ENCODE measurements at places on chromosomes 2 and 18.

DNA sequence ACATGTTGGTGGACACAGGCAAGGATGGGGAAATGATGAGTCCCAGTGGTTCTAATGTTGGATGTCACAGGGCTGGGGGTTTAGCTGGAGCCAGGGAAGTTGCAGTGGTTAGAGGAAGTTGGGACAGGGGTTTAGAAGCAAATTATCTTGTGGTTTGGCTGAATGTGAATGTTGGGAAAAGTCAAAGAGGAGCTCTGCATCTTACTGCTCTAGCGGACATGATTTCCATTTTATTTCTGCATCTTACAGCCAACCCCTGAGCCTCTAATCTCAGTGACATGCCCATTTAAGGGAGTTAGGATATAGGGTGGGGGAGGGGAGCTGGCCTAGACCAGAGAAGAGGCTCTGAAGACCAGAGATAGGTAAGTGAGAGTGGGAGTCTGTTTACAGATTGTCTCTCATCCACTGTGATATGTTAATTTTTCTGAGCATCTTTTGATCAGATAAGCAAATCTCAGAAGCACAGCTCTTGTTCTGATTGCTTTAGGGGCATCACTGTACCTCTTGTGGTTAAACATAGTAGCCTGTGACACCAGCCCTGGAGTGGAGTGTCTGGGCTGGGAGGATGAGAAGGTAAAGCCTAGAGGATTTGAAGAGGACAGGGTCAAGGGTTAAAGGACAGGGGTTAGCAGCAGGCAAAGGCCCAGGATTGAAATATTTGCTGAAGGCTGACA lies 43.6 kb downstream of the SETBP1 start:
- no peak for DNase-seq

- DNase-seq: no peak
Measured at GRCh38 chr2:128821010-128821409, 502.3 kb upstream of the HS6ST1 start.

- DNase-seq: no peak
Measured at GRCh38 chr2:102116630-102117471, 25.7 kb upstream of the IL1R1 start.

- DNase-seq: peak; percentile 85
Measured at GRCh38 chr2:188524519-188525113, 232.9 kb downstream of the GULP1 start.

DNA sequence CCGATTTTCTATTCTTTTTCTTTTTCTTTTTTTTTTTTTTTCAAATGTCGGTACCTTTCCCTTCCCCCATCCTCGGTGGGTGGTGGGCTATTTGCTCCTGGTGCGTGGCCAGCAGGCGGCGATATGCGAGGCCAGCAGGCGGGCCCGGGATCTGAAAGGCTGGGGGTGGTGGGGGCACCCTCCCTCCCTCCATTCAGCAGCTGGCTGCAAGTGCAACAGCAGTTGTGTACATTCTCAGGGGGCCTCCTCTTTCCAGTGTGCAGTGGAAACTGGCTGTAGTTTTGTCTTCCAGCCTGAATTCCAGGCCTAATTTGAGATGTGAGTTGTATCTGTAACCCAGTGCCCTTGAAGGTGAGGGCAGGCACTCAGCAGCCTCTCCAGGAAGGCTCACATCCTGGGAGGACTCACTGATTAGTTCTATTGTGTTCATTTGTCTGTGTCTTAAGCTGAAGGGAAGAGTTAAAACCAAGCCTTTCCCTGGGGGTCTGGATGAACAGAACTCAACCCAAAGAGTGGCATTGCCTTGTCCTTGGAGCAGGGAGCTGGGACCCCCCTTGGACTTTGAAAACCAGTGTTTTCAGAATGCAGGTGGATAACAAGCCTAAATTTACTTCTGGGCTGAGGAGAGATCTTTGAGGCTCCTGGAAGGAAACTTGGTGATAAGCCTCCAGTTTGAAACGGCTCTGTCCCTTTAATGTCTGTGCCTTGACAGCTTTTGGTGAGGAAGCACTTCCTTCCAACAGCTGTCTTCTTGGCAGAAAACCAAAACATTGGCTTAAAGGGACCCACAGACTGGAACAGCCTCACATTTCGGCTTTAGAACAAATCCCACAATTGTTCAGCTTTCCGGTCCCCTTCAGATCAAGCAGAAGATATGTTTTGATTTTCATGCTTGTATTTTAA lies 3.3 kb downstream of the MYCN start:
- no peak for DNase-seq

DNA sequence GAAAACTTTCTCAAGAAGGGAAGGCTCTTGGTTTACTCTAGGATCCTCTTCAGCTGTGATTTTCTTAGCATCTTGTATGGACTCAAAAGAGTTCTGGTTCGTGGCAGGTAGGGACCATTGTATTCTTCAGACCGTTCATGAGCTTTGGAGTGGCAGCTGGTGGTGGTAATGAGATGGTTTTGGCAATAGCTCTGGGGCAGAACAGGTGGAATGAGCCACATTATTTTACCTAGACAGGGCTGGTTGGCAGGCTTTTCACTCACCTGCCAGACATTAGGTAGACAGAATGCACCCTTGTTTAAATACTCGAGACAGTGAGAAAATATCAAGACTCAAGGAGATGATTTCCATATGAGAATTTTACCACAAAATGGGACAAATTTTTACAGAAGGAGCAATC lies 26.2 kb upstream of the MGAT5 start:
- DNase-seq: no peak

GRCh38 chr2:127014630-127015029 lies 92.3 kb downstream of the BIN1 start:
- peak; percentile 84 for DNase-seq

DNA sequence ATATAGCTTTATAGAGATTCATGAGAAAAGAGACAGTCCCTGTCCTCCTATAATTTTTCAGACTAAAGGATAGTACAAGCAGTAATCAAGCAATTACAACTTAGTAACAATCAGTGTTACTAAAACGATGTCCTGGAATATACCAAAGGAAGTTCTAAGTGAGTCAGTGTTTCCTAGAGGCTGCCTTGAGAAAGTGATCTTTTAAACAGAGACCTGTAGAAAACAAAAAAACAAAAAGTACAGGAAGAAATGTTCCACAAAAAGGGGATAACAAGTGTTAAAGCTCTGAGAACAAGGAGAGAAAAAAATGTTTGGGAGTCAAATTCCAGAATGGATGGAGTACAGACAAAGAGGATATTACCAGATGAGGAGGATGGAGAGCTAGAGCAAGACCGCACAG lies 556.4 kb downstream of the ERBB4 start:
- DNase-seq: peak; percentile 10

DNA sequence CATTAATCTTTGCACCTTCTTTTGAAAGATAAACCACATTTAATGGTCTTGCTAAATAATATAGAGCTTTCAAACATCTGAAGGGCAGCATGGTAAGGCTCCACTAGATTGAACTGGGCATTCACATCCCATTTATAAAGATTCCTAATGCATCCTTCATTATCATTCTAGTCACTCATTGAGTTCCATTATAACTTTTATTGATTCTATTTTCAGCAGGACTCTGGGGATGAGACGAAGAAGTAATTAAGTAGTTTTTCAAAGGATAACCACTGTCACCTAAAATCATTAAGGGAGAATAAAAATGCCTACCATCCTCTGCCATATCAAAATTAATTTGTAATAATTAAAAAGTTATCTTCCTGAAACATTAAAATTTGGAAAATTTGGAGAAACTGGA lies 60.2 kb upstream of the CTNNA2 start:
- DNase-seq: no peak

GRCh38 chr2:191304939-191305875 lies 60.0 kb downstream of the MYO1B start:
- peak; percentile 78 for DNase-seq

GRCh38 chr2:154457286-154457685 lies 241.2 kb upstream of the KCNJ3 start:
- no peak for DNase-seq

GRCh38 chr2:2876331-2877221 lies 501.0 kb downstream of the EIPR1 start:
- no peak for DNase-seq

Measured in astrocyte of the spinal cord (primary cell).